Kidney tubule cell (primary cell): ENCODE measurements at places on chromosomes 11 and 22.
A peak's percentile ranks its signal among the peaks of the same experiment; 100 is the strongest.

GRCh38 chr11:8387141-8387540 lies 123.5 kb upstream of the LMO1 start:
- no peak for DNase-seq

GRCh38 chr11:128713595-128713994 lies 19.7 kb downstream of the FLI1 start:
- DNase-seq, result no peak

GRCh38 chr11:19232910-19233503 lies 7.7 kb downstream of the E2F8 start:
- DNase-seq, result peak; percentile 88

GRCh38 chr22:48051796-48052620 lies 1289.6 kb downstream of the TBC1D22A start:
- no peak for DNase-seq

GRCh38 chr11:130533871-130534270 lies 85.4 kb downstream of the ADAMTS15 start:
- DNase-seq, result no peak

DNA sequence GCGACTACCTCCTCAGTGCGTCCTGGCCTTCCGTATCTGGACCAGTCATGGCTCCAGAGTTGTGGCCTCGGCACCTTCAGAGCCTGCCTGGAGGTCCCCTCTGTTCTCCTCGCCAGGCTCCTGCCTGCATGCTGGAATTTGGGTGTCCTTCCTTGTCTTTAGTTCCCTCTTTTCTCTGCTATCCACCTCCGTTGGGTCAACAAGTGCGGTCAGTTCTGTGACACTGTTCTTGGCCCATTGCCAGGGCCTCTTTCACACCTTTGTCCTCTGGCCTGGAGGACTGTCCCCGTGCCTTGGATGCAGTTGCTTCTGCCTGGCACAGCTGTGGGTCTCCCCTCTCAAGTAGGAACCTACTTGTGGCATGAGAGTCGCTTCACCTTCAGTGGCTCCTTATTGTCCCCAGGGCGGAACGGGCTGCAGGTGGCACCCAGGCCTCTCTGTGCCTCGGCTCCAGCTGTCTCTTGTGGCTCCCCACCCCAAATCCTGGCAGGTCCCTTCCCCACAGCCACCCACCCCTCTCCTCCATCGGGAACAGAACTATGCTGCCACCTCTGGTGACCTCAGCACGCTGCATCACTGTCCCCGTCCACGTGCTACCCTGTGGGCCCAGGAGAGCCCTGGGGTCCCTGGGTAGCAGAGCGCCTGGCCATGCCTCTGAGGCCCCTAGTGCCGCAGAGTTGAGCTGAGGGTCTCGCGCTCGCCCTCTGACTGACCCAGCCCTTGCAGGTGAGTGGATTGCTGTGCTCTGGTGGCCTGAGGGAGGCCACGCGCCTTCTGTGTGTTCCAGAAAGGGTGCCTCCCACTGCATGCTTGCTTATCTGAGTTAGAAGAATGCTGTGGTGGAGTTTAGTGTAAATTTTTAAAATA lies 4.7 kb downstream of the DGCR8 start:
- DNase-seq, result no peak

GRCh38 chr11:72229336-72229924 lies 4.9 kb downstream of the INPPL1 start:
- DNase-seq, result no peak

- peak; percentile 50 for DNase-seq
These were observed 43.0 kb upstream of the KLHL35 start for GRCh38 chr11:75475767-75476650.

DNA sequence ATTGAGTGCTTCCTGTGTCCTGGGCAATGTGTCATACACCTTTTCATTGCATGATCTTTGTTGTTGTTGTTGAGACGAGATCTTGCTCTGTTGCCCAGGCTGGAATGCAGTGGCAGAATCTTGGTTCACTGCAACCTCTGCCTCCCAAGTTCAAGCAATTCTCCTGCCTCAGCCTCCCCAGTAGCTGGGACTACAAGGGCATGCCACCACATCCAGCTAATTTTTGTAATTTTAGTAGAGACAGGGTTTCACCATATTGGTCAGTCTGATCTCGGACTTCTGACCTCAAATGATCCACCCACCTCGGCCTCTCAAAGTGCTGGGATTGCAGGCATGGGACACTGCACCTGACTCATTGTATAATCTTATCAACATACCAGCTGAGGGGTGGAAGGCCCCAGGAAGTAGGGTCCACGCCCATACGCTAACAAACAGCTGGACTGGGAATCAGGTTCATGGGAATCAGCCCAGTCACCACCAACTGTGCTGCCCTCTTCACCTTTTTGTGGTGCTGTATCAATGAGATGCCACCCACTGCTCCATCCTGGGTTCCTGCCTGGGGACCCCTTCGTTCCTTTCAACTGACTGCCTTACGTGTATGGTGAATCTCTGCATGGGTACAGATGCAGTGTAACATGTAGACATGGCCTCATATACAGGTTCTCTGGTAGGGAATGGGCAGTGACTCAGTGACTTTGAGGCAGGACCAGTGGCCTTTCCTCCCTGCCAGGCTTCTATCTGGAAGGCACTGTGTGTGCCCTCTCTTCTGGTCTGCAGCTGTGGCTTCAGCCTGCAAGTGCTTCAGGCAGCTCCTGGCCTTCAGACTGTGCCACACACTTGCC lies 32.5 kb upstream of the YWHAH start:
- no peak for DNase-seq

DNA sequence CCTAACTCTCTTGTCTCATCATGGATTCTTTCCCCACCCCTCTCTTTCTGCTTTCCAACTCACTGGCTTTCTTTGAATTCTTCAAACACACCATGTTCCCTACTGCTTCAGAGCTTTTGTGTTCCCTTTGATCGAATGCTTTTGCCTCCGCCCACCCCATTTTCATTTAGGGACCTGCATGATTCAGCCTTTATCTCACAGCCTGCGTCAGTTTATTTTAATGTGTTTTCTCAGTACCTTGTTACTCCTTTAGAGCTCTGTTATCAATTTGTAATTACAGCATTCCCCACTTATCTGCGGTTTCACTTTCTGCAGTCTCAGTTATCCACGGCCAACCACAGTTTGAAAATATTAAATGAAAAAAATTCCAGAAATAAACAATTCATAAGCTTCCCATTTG lies 451.3 kb downstream of the METTL15 start:
- no peak for DNase-seq

DNA sequence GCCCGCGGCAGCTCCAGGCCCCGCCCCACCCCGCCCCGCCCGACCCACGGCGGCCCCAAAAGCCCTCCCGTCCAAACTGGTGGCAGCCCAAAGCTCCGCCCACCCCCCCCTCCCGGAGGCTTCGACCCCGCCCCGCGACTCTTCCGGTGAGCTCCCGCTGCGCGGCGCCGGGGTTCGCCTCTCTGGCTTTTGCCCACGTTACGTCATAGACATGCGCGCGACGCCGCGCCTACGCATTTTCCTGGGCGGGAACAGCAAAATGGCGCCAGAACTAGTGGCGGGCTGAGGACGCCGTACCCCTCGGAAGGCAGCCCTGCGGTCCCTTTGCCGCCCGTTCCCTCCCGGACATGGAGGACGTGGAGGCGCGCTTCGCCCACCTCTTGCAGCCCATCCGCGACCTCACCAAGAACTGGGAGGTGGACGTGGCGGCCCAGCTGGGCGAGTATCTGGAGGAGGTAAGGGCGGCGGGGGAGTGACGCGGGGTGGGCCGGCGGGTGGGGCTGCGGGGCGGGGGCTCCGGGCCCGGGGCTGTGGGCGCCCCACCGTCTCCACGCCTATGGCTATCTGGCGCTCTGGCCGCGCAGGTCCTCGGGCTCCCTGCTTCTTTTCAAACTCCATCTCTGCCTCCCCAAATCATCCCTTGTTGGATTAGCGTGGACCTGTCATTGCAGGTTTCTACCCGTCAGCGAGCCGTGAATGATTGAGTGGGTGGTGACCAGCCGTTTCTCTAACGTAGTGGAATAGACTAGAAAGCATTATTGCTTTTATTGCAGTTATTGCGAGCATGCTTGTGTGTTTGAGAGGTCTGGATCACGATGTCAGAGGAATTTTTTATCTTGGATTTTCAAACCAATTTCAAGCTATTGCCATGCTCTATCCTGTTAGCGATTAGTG lies at the start of gene NCAPH2:
TSS of gene NCAPH2 (plus strand) at position 234 of the 894 bp plus-strand sequence. CDS start at position 348, 114 bp downstream.
- peak; percentile 97 for DNase-seq

GRCh38 chr11:61516675-61517572 lies 8.4 kb downstream of the LRRC10B start:
- DNase-seq, result peak; percentile 13

- DNase-seq, result no peak
These were observed 139.0 kb downstream of the BRD1 start for GRCh38 chr22:49688516-49689254.

- DNase-seq, result peak; percentile 45
These were observed 12.0 kb downstream of the BRSK2 start for GRCh38 chr11:1401656-1402221.

DNA sequence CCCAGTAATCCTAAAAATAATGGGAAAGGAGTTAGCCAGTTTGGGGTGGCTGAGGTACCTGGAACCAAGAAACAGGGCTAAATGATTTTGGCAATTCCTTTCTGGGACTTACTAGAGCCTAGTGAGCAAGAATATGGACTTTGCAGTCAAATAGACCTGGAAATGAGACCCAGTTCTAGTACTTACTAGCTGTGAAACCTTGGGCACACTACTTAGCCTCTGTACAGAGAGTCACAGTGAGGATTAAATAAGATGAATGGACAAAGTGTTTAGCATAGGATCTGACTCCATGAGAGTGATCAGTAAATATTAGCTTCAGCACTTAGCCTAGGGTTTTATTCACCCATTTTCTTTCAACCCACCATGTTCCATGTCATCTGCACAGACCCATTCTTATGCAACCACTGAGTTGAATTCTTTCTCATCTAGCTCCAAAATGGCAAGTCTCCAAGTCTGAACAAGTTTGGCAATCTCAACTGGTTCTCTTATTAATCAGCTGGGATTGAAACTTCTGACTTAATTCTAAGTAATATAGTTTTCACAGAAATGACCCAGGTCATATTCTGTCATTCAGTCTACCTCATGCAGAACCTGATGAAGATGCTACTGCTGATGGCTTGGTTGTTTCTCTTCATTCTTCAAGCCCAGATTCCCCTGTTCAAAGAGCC lies 15.0 kb upstream of the SORL1 start:
- DNase-seq, result no peak
